ENCODE measurements at places on chromosomes 2 and 18.

DNA sequence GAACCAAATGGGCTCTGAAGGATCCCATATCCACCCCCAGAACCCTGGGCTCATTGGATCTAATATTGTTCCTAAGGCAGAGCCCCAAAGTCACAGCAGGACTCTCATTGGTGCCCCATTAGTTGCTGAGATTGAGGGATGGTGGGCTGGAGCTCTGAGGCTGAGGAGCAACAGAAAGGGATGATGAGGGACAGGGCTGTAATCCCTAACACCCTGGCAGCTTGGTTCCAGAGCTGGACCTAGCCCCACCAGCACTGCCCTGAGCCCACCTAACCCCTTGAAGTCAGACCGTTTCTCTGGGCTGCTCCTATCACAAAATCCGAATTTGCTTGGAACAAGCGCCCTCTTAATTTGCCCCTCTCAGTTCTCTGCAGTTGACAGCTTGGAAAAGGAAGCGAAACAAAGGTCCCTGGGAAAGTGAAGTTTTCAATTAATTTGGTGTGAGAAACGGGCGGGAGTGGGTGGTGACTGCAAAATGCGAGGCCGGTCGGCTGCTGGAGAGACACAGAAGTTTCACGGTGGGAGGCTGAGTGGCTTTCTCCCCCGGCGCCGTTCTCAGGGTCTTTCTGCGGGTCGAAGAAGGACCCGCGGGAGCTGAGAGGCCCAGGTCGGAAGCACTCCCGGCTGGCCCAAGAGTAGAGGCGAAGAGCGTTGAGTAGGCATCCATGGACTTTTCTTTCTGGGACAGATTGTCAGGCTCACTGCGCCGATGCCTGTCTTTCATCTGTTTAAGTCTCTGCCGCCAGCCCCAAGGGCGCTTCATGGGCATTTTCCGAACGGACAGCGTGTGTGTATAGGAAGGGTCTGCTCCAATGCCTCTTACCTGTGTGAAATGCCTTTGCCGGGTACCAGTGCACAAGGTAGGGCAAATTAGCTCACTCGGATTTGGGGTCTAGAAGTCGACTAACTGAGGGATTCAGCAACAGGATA is 927 bp upstream of the HOXD13 start:
- DNase-seq: no peak

- peak; percentile 62 for DNase-seq
These were observed 186.8 kb upstream of the PGAP1 start for GRCh38 chr2:197113275-197113711.

GRCh38 chr2:37947306-37947705 is 22.2 kb downstream of the RMDN2 start:
- no peak for DNase-seq

DNA sequence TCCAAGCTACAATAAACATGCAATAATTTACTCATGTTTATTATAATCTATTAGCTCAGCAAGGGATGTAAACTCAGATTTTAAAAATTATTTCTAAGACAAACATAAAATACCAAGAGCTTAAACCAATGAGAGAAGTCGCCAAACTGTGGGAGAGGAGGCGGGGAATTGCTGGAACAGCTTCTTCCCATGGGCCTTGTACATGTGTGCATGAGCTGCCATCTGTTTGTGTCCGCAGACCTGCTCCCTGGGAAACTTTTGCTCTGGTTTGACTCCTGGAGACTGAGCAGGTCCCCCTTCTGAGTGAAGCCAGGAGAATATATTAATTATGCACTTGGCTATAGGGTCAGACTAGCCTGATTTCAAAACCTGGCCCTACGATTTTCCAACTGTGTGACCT is 655.9 kb upstream of the SOX11 start:
- DNase-seq: no peak

DNA sequence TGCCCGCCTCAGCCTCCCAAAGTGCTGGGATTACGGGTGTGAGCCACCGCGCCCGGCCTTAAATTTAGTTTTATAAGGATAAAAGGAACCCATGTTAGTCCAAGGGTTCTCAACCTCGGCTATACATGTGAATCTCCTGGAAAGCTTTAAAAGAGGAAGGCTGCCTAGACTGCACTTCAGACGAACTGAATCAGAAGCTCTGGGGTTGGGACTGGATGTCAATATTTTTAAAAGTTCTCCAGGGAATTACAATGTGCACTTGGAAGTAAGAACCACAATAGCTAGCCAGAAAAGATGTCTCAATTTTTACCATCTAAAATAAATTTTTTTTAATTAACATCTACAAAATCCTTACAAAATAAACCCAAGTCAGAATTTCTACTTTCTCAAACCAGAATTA is 10.1 kb downstream of the LMAN2L start:
- no peak for DNase-seq

GRCh38 chr18:22250591-22250996 is 81.2 kb downstream of the GATA6 start:
- peak; percentile 38 for DNase-seq

DNA sequence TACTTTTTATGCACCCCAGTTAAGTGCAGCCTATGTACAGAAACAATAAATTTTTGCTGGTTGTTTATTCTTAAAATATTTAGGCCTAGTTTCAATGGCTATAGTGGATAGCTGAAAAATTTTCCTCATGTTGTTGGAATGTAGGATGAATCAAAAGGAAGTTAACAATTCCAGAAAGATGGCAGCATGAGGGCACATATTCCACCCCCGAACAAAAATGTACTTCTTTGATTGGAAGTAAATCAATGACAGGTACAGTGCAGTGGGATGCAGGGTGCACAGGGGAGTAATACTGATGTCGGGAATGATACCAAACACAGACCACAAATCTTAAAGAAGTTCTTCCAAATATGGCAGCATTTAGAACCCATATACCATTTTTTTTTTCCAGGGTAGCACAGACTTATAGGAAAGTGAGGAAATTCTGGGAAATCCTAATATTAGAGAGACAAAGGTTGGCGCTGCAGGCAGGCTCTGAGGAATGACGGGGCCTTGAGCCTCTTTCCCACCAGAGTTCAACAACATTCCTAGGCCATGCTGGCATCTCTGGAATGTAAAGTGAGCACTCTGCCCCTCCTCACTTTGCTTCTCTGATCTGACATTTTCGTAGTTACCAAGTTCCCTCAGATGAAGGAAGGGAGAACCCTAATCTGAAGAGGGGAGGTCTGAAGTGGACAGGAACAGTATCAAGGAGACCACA is 36.6 kb upstream of the IKZF2 start:
- DNase-seq: peak; percentile 89

- no peak for DNase-seq
These were observed 373.9 kb downstream of the GPD2 start for GRCh38 chr2:156810094-156810493.
